ENCODE measurements at places on chromosomes 6 and 20.

DNA sequence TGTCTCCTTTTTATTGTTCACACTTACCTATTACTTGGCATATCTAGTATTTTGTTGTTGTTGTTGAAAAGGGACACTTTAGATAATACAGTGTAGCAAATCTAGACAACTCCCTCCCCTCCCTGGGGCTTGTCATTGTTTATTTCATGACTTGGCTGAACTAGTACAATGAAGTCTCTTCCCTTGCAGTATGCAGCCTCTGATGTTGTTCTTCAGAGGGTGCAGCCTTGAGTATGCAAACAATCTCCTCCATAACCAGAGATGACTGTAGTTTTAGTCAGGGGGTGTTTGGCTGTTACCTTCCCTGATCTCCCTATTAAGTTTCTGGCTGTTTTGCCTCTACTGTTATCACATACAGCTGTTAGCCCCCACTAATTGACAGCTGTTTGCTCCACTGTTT is 315.4 kb upstream of the RUNX2 start:
- no peak for DNase-seq
- no peaks in the 10 kb centered on the region for H3K4me1 ChIP-seq
- no peak overlapping the region for H3K27ac ChIP-seq
- H3K36me3 ChIP-seq = peaks cover 2% of the 10 kb centered on the region
- H3K27me3 ChIP-seq = no peaks in the 10 kb centered on the region

DNA sequence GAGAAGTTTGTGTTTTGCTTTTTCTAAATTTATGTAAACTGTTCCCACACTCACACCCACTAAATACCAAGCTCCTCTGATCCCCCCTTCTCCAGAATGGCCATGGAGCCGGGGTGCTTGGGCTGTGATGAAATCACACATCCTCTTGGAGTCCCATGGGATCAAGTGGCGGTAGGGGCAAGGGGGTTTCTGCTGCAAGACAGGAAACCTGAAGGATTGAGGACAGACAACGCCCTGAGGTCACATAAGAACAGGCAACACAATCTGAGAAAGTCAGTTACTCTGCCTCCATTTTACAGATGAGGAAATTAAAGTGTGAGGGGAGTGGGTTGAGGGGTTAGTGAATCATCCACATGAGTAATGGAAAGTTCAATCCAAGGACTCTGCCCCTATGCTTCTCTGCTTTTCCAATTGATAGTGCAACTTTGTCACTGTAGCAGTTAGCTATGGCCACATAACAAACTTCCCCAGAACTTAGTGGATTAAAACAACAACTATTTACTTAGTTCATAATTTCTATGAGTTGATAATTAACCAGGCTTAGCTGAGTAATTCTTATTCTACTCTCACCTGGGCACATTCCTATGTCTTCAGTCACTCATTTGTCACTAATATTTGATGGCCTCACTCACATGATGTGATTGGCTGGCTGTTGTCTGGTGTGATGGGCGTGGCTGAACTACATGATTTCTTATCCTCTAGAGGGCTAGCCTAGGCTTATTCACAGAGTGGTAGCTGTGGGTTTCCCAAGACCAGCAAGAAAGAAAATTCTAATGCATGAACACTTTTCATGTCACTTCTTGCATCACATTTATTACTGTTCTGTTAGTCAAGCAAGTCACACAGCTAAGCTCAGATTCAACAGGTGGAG is 311.1 kb upstream of the RNF24 start:
- no peak overlapping the region for H3K4me3 ChIP-seq
- H3K27me3 ChIP-seq = no peaks in the 10 kb centered on the region
- no peak overlapping the region for H3K27ac ChIP-seq
- H3K4me1 ChIP-seq = peaks cover 6% of the 10 kb centered on the region
- no peaks in the 10 kb centered on the region for H3K36me3 ChIP-seq
- DNase-seq = no peak

GRCh38 chr6:150027806-150028565 is 2.7 kb upstream of the RAET1L start:
- H3K36me3 ChIP-seq = no peaks in the 10 kb centered on the region
- H3K4me1 ChIP-seq = no peaks in the 10 kb centered on the region
- H3K27me3 ChIP-seq = no peaks in the 10 kb centered on the region
- no peak overlapping the region for H3K4me3 ChIP-seq
- H3K27ac ChIP-seq = no peak overlapping the region

DNA sequence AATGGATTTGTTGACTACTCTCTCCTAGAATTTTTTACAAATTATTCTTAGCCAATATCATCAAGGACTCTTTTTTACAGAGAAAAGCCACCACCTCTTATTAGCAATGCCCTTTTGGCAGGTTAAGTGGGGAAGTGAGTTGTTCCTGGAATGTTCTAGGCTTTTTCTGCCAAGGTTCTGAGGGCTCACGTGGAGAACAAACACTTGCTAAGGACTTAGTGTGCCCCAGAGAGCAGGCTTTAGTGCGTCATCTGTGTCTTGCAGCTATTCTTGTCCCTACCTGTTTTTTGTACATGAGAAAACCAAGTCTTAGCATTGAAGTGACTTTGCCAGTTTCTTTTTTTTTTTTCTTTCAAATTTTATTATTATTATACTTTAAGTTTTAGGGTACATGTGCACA is 33.5 kb downstream of the CFAP61 start:
- no peak overlapping the region for H3K27ac ChIP-seq
- DNase-seq = no peak
- no peaks in the 10 kb centered on the region for H3K4me1 ChIP-seq
- no peak overlapping the region for H3K4me3 ChIP-seq
- H3K27me3 ChIP-seq = no peaks in the 10 kb centered on the region
- H3K36me3 ChIP-seq = no peaks in the 10 kb centered on the region

DNA sequence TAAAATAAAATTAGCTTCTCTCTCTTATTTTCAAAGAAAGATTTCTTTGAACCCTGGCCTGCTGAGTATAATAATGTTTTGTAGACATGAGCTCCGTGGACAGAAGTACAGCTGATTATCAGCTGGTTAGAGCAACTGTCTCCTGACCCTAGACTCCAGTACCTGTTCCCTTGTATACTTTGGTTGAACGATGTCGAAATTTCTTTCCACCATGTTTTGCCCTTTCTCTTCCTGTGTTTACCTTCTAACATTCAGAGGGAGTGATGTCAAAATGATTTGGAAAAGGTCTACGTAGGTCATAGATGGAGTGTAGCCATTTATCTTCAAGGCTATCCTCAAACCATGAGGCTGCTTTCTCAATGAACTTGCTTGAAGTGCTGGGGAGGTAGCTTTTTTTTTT is 16.8 kb upstream of the ADTRP start:
- no peaks in the 10 kb centered on the region for H3K36me3 ChIP-seq
- peaks cover 2% of the 10 kb centered on the region for H3K4me1 ChIP-seq
- no peak overlapping the region for H3K4me3 ChIP-seq
- no peak overlapping the region for H3K27ac ChIP-seq
- H3K27me3 ChIP-seq = no peaks in the 10 kb centered on the region

DNA sequence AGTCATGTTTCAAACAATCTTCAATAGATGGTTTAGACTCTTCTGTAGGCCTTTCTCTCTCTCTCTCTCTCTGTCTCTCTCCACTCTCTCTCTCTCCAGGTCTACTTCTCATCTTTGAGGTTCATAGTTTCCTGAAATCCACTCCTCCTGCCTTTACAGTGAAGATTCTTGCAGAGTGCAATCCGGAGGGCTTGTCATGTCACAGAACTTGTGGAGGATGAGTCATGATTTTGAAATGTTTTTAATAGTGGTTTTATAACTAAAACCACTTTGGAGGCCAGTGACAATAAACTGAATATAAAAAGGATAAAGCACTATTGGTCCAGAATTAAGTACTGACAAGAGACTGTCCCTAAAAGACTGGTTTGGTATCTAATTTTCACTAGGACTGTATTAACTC is 156.3 kb downstream of the KIF6 start:
- no peaks in the 10 kb centered on the region for H3K27me3 ChIP-seq
- H3K4me3 ChIP-seq = no peak overlapping the region
- no peak overlapping the region for H3K27ac ChIP-seq
- DNase-seq = no peak
- no peaks in the 10 kb centered on the region for H3K36me3 ChIP-seq
- no peaks in the 10 kb centered on the region for H3K4me1 ChIP-seq

DNA sequence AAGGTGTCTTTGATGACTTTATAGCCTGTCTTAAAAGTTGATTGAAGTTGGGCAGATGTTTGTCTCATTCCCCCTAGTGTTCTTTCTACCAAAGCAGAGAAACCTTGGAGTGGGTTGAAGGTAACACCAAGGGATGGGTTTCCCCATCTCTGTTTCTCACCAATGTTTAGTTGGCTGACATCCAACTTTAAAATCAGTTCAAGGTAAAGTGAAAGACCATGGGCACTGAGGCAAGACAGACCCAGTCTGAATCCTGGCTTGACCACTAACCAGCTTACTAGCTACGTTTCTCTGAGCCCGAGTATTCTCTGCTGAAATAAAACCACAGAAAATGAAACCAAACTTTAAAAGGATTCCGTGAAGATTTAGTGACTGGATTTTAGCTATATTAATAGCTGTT is 258.9 kb downstream of the KIF16B start:
- no peak overlapping the region for H3K4me3 ChIP-seq
- H3K27me3 ChIP-seq = no peaks in the 10 kb centered on the region
- DNase-seq = no peak

- no peak overlapping the region for H3K4me3 ChIP-seq
- H3K36me3 ChIP-seq = peaks cover 2% of the 10 kb centered on the region
- H3K27ac ChIP-seq = no peak overlapping the region
- H3K4me1 ChIP-seq = no peaks in the 10 kb centered on the region
- no peak for DNase-seq
These were observed 62.5 kb upstream of the PTGIS start for GRCh38 chr20:49630396-49630951.

- H3K27ac ChIP-seq = no peak overlapping the region
- H3K4me1 ChIP-seq = no peaks in the 10 kb centered on the region
- DNase-seq = no peak
- H3K4me3 ChIP-seq = no peak overlapping the region
- H3K36me3 ChIP-seq = no peaks in the 10 kb centered on the region
- no peaks in the 10 kb centered on the region for H3K27me3 ChIP-seq
These were observed 365.1 kb downstream of the ZFAND3 start for GRCh38 chr6:38184585-38185080.

- H3K4me1 ChIP-seq = no peaks in the 10 kb centered on the region
- no peaks in the 10 kb centered on the region for H3K36me3 ChIP-seq
- H3K27me3 ChIP-seq = no peaks in the 10 kb centered on the region
- no peak overlapping the region for H3K27ac ChIP-seq
- no peak for DNase-seq
These were observed 7.1 kb upstream of the TNFRSF6B start for GRCh38 chr20:63689046-63690002.

DNA sequence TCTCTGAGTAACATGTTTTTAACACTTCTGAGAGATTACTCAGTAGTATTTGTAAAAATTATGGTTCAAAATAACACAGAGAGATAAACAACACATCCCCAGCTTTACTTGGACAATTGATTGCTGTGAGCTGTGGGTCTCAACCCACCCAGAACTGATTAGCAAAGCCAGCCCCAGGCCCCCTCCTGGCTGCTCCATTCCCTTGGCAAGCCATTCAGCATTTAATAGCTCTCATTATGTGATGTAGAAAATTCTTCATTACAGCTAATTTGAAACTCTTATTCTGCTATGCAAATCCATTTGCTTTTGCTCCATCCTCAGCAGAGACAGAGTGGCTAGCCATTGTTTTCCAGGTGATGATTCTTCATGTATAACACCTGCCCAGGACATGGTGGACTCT is 16.6 kb upstream of the SIRT5 start:
- H3K36me3 ChIP-seq = no peaks in the 10 kb centered on the region
- H3K27ac ChIP-seq = no peak overlapping the region
- no peaks in the 10 kb centered on the region for H3K27me3 ChIP-seq
- no peak for DNase-seq

All from aorta (tissue), 5 donors.